ENCODE measurements at places on chromosomes 7 and 10.

- no peak for DNase-seq
Observed at GRCh38 chr7:4484545-4484944, 197.6 kb upstream of the FOXK1 start.

GRCh38 chr7:39306016-39306570, 260.1 kb upstream of the YAE1 start:
- DNase-seq, result no peak

- no peak for DNase-seq
Observed at GRCh38 chr7:118183428-118183785, 557 bp upstream of the LSM8 start.

GRCh38 chr7:101816595-101817470, 593 bp upstream of the CUX1 start:
- DNase-seq, result no peak

- no peak for DNase-seq
Observed at GRCh38 chr10:75238182-75239095, 2.7 kb upstream of the COMTD1 start.

All from foreskin fibroblast (primary cell).